Muscle of arm (tissue), 14 donors: ENCODE measurements at places on chromosomes 16 and 17. TPM values are rescaled to one million over a fixed set of nuclear protein-coding genes. Genes with fewer than 3 reads are reported as not detected.

The PLA2G10 gene
- polyA plus RNA-seq = 0.81 TPM

The PRKCA gene
- polyA plus RNA-seq = 4.7 TPM

The PABPN1L gene
- not detected for polyA plus RNA-seq

The MYO15A gene
- not detected for polyA plus RNA-seq

The IL32 gene
- 127 TPM for polyA plus RNA-seq

The MILR1 gene
- polyA plus RNA-seq = 5.5 TPM

The ARL17A gene
- 17.3 TPM for polyA plus RNA-seq

The SEPTIN1 gene
- 1.5 TPM for polyA plus RNA-seq

The GRAPL gene
- 1.1 TPM for polyA plus RNA-seq

The OTOP3 gene
- not detected for polyA plus RNA-seq

The PGAP6 gene
- polyA plus RNA-seq = 23.1 TPM

The KCNG4 gene
- 0.04 TPM for polyA plus RNA-seq

The CSH2 gene
- 3.0 TPM for polyA plus RNA-seq

The CPHXL2 gene
- 0.34 TPM for polyA plus RNA-seq

The HBQ1 gene
- 0.58 TPM for polyA plus RNA-seq

The C17orf67 gene
- not detected for polyA plus RNA-seq

The CPNE7 gene
- polyA plus RNA-seq = 0.30 TPM

The ASGR1 gene
- polyA plus RNA-seq = 2.7 TPM

The ACSM3 gene
- 3.3 TPM for polyA plus RNA-seq

The TEKT5 gene
- polyA plus RNA-seq = not detected

The ZFHX3 gene
- polyA plus RNA-seq = 7.8 TPM

The MYH8 gene
- polyA plus RNA-seq = 634 TPM

The FOXL1 gene
- 0.35 TPM for polyA plus RNA-seq

The LYRM9 gene
- 9.6 TPM for polyA plus RNA-seq

The PIK3R6 gene
- 3.9 TPM for polyA plus RNA-seq

The CTRB1 gene
- 0.72 TPM for polyA plus RNA-seq

The HOXB5 gene
- polyA plus RNA-seq = 1.3 TPM
